ENCODE measurements at places on chromosomes 3 and 15.

DNA sequence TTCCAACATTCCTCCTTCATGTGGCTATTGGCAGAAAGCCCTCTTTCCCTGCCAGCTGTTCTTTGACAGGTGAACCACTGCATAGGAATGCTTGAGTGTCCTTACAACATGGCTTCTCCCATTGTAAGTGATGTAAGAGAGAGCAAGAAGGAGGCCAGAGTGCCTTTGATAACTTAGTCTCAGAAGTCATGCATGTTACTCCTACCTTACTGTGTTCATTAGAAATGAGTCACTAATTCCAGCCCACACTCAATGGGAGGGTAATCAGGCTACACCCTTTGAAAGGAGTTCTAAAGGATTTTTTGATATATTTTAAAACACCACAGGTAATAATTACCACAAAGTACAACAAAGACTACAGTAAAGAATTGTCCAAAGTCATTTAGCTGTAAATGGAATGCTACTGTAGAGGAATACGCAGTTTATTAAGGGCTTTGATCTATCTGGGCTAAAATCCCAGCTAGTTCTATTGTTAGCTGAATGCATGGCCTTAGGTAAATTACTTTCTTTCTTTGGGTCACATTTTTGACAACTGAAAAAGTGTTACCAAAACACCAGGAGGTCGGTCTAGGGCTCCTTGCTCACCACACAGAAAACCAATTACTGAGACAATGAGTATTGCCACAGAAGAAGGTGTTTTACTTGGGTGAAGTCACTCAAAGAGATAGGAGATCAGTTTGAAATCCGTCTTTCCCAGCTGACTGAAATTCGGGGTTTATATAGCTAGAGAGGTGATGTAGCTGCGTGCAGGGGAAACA is 154.9 kb downstream of the GRM7 start:
- no peak for DNase-seq

GRCh38 chr3:61613666-61614065 is 52.3 kb downstream of the PTPRG start:
- no peak for DNase-seq

GRCh38 chr15:61835496-61836106 is 224.6 kb downstream of the VPS13C start:
- DNase-seq, result no peak

DNA sequence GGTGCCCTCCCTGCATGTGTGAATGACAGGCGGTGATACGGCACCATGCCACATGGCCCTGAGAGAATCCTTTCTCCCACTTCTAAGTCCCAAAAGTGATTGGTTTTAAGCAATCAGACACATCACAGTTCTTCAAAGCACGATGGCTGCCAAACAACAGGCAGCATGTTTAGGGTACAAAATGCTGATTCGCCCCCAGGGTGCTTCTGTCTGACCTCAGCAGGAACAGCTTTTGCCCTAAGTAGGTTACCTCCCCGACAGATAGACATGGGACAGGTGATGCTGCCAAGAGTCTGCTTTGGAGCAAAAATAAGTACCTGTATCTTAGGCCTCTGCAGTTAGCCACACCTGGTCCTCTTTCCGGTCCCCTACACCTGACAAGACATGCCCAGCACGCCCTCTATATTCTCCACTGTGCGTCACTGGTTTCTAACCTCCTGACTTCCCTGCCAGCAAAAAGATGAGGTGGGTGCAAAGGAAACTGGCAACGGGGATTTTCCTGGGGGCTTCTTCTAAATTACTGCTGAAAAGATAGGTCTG is 549.8 kb downstream of the FOXP1 start:
- no peak for DNase-seq

- DNase-seq, result no peak
Measured at GRCh38 chr3:177041730-177042551, 155.3 kb downstream of the TBL1XR1 start.

DNA sequence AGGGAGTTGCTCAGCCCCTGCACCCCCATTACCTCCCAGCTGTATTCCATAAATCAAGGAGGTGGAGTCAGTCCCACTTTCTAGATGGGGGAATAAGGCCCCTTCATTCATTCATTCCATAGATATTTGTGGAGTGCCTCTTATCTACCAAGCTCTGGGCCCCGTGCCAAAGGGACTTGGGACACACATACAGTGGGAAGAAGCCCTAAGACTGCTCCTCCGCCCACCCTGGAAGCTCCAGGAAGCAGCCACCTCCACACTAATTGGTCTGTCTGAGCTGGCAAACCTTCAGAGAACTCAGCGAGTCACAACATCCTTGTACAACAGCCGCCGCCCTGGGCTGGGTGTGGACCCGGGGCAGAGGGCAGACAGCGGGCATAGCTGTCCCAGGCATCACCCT is 6.4 kb downstream of the STRA6 start:
- peak; percentile 94 for DNase-seq

- DNase-seq, result peak; percentile 7
Measured at GRCh38 chr15:46091860-46092450, 457.1 kb downstream of the SQOR start.

DNA sequence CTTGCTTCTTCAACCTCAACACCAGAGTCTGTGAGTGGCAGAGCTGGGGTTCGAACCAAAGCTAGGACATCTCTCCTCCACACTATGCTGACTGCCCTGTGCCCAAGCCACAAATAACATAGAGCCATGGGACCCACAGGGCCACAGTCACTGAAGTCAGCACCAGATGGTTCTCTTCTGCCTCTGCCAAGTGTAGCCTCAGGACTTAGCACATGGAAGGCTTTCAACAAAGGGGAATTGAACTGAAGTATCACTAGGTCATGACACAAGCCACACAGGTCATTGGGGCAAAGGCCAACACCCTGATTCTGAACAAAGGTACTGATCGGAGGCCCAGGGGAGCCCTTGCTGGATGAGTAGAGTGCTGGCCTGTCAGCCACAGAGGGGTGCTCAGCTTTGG is 83.6 kb downstream of the BDH1 start:
- no peak for DNase-seq

GRCh38 chr3:17302774-17303173 is 418.0 kb downstream of the PLCL2 start:
- no peak for DNase-seq

DNA sequence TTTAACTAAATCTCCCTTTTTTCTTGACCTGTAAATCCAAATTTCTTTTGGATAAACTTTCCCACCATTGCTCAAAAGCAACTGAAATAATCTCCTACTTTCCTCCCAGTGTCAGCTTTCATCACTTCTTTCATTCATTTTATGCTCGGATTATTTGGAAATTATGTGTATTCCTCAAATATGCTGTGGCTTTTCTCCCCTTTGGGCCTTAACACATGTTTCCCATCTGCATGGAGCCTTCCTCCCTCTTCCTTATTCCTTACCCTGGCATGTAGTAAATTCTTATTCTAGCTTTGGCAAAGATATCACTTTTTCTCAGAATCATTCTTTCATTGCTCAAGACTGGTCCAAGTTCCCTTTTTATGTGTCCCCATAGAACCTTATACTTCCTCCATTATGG is 41.8 kb upstream of the TUSC7 start:
- no peak for DNase-seq

DNA sequence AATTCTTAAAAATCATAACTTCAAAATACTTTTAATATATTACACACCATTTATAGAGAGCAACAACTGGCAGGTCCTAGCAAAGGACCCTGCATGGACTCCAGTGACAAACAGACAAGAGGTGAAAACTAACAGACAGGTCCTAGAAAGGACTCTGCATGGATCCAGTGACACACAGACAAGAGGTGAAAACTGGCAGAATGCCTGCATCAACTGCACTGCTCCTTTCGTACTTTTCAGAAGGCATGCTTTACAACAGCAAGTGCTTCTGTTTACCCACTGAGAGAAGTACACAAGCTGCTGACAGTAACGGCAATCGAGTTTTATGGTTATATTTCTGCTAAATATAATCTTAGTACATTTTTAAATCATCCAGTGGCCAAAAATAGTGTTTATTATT is 24.3 kb upstream of the GP5 start:
- no peak for DNase-seq

GRCh38 chr3:184426691-184427141 is 46.9 kb downstream of the CHRD start:
- DNase-seq, result no peak

DNA sequence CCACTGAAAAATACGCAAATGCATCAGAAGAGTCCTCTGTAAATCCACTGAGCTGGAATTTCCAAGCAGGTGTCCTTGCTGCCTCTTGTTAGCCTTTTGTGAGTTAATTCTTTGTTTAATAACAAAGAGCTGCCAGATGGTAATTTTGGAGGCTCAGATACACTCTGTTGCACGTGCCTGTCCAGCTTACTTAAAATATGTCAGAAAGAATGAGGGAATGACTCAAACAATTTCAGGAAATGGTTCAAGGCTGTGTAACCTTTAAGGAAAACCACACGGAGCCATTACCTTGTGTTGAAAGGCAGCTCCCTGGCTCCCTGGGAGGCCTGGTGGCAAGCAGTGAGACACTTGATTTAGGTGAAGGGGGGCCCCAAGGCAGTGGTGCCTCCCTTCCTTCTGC is 302.2 kb upstream of the CTDSPL start:
- peak; percentile 13 for DNase-seq

- DNase-seq, result peak; percentile 65
Measured at GRCh38 chr15:88613074-88613944, 7.8 kb upstream of the AEN start.

DNA sequence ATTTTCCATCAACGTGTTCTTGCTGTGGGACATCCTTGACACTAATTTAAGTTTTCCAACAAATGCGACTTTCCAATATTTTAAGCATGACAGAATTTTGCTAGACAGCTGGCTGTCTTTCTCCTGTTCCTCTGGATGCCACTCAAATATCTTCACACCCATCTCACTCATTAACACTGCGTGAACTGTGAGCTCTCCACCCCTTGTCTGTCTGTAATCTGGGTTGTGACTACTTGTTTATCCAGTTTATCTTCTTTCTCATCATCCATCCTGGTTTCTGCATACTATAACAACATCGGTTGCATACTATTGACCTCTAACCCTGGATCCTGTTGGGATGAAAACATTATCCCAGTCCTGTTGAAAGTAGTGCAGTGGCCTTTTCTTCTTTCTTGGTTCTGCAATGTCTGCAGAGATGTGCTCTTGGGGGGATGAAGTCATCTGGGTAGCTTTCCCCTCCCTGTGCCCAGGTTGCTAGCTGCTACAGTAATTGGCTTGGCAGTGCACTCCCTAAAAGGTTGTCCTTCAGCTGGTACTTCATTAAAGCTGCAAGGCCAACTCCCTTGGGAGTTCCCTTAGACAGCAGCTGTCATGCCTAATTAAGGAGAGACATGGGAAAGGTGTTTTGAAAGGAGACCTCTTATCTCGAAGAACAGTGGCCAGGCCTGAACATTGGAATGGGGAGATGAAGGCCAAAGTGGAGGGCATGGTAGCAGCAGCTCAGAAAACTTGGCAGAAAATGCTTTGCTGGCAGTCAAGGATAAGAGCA is 24.7 kb downstream of the KAT2B start:
- DNase-seq, result no peak

GRCh38 chr3:126550488-126551051 is 8.2 kb downstream of the C3orf22 start:
- DNase-seq, result no peak

- DNase-seq, result no peak
Measured at GRCh38 chr15:59218710-59219109, 12.1 kb downstream of the LDHAL6B start.

GRCh38 chr3:165895919-165896318 is 58.7 kb upstream of the BCHE start:
- peak; percentile 14 for DNase-seq

DNA sequence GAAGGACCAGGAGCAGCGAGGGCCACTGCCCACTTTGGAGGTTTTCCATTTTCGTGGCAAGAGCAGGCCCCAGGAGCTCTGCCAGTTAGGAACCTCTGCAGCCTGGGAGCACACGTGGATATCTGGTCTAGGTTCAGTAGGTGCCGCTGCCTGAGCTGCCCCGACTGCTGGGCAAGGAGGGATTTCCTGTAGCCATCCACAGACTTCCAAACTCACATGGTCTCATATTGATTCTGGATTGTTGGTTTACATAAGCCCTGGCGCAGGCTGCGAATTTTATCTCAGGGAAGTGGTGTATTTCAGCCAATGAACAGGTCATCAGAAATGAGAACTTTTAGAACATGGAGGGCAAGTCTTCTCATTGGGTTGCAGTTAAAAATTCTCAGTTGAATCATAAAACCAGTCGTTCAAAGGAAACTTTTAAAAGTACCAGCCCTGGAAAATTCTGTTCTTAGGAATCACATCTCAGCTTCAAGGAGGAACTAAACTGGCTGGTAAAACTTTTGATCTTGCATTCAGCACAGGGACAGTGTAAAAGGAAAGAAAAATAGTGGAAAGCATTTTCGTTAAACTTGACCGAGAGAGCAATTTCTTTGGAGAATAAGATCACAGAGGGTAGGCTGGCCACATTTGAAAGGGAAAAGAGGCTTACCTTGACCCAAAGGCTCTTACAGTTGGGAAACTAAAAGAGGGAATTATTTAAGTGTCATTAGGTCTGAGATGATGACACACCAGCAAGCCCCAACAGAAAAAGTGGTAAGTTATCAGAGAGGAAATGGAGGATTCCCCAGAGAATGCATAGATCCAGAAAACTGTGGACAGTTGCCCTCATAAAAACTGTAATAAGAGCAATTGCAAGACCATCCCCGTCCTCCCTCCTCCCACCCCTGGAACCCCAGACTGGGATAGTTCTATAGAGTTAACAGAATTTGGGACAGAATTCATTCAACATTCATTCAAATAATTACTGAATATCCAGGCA is 6.4 kb upstream of the RTP3 start:
- no peak for DNase-seq

DNA sequence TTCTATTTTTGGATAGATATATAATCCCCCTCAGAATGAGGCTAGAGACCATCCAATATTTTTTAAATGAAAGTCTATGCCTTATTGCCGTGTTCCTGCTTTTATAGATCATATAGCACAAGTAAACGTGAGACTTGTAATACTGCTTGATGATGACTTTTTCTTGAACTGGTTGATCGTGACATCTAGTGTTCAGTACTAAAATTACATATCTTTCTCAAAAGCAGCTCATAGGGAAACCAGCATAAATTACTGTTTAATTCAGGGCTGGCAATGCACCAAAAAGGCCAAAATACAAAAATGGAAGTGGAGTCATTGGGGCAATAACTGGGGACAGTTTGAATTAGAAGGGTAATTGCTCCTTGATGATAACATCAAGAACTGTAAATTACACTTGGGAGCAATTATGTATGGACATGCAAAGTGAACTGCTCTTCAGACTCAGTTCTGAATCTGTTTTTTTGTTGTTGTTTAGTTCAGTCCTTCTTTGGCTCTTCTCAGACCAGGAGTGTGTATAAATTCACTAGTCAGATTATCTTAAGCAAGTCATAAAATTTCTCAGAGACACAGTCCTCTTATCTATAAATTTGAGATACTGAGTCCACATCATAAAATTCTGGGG is 325.3 kb downstream of the THSD4 start:
- peak; percentile 30 for DNase-seq
